ENCODE measurements at places on chromosomes 12 and 14.

- no peak for DNase-seq
Observed at GRCh38 chr14:33679461-33680225, 271.2 kb downstream of the EGLN3 start.

DNA sequence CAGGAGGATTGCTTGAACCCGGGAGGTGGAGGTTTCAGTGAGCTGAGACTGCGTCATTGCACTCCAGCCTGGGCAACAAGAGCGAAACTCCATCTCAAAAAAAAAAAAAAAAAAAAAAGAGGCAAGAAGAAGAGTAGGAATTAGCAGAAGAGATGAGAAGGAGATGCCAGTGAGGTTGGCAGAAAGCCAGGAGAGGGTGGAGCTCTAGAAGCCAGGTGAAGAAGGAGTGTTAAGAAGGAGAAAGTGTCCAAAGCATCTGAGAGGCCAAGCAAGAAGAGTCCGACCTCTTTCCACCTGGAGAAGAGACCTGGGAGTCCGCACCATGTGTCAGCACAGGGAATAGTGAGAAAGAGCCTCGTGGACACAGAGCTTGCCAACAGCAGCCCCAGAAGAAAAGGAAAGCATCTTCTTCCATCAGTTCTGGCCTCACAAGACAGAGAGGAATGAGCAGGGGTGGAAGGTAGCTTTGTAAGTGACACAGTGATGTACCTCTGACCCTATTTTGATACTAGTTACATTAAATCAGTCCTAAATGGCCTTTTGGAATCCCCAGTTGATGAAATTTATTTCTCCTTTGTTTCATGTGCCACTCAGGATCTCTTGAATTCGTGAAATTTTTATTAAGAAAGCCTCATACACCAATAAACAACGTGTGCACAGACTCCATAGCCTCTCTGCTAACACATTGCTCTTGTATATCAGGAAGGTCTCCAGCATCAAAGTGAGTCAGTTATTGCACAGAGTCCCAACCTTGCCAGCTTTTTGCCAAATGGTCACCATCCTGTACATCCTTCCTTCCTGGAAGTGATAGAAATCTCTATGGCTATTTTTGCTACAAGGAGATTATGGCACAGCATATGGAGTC, 70.6 kb downstream of the SAMD4A start:
- no peak for DNase-seq

DNA sequence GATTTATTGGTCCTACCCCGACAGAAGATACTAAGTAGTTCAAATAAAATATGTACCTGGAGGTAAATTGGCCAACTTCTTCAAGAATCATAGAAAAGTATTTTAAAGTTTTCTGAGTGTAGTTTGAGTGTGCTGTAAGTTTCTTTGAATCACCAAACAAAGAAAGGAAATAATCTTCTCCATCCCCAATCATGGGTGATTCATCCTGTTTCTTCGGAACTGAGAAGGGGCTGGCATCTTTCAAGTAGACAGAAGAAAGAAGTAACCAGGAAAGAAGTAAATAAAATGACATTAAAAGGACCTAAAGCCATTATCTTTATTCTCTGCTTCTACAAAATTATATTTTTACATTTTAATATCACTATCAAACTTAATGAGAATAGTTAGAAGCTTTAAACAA, 6.8 kb downstream of the LMNTD1 start:
- no peak for DNase-seq

- no peak for DNase-seq
Observed at GRCh38 chr12:95997911-95998510, 1.9 kb upstream of the HAL start.

GRCh38 chr14:79466938-79467527, 744.3 kb downstream of the DIO2 start:
- no peak for DNase-seq

DNA sequence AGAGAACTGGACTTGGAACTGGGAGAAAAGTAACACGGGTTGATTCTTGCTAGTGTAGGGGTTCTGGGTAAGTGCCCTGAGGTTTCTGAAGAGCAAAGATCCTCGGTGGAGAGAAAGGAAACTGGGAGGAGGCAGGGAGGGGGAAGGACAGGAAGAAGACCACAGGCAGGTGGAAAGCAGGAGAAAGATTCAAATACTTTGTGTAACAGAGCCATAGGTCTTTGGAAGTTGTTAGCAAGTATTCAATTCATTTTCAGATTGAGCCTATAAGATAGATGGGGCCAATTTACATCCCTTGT, 1.3 kb downstream of the PNP start:
- DNase-seq: no peak

- DNase-seq: no peak
Observed at GRCh38 chr12:124881123-124881522, 17.5 kb upstream of the SCARB1 start.

- DNase-seq: no peak
Observed at GRCh38 chr12:91616416-91616815, 433.8 kb upstream of the DCN start.

DNA sequence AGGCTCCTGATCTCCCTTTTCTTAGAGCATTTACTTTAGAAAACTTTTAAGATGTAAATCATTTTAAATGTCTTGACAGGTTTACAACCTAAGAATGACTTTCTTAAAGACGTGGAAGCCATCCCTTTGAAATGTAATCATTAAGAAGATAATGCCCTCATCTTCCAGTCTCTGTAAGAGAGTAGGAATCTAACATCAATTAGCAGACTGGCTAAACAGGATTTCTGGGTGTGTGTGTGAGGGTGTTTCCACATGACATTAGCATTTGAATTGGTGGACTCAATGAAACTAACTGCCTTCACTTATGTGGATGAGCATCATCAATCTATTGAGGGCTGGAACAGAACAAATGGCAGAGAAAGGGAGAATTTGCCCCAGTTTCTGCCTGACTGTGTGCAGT, 329.5 kb downstream of the RPL10L start:
- DNase-seq: no peak

- no peak for DNase-seq
Observed at GRCh38 chr12:122276242-122276641, 9.9 kb upstream of the VPS33A start.

DNA sequence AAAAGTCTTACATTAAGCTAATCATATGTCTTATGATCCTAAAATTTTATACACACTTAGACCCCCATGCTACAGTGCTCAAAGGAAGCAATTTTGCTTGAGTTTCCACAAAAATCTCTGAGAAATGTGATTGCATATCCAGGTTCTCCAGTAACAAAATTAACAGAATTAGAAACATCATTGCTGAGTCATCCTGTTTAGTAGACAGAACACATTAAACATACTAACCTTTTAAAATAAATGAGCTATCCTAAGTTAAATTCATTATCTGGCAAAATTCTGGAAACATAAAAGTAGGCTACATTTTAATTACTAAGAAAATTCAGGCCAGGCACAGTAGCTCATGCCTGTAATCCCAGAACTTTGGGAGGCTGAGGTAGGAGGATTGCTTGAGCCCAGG, 94.7 kb downstream of the DENND5B start:
- no peak for DNase-seq

DNA sequence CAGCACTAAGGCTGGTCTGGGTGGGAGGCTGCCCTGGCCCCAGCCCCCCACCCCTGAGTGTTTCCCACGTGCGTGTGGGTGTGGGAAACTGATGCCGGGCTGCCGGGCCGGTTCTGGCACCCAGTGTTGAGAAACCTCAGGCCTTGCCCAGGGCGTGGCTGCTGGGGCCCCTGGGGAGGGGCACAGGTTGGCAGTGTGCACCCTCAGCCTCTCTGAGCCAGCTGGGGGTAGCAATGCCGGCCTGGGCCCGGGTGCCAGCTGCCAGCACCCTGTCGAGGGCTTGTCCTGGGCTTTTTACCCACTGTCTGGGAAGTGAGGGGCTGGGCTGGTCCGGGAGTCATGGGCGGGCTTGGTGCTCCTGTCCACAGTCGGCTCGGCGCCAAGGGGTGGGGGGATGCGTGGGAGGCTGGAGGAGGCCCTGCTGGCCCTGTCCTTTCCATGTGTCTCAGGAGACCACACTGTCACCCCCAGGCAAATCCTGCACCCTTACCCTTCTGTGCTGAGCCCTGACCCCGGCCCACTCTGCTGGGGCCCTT, 15.7 kb downstream of the ASPG start:
- DNase-seq: no peak

DNA sequence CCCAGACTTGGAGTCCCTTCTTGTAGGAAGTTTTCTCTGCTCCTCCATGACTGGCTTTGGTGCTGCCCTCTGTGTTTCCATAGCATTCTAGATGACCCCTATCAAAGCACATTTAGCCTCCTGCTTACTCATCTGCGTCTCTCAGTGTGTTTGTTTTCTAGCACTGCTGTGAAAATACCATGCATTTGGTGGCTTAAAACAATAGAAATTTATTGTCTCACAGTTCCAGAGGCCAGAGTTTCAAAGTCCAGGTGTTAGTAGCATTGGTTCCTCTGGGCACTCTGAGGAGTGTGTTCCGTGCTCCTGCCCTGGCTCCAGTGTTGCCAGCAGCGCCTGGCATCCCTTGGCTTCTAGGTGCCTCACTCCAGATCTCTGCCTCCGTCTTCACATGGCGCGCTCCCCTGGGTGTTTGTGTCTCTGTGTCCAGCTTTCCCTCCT, 86.1 kb downstream of the CACNA1C start:
- DNase-seq: no peak

- DNase-seq: no peak
Observed at GRCh38 chr12:26606911-26607310, 226.1 kb downstream of the ITPR2 start.

DNA sequence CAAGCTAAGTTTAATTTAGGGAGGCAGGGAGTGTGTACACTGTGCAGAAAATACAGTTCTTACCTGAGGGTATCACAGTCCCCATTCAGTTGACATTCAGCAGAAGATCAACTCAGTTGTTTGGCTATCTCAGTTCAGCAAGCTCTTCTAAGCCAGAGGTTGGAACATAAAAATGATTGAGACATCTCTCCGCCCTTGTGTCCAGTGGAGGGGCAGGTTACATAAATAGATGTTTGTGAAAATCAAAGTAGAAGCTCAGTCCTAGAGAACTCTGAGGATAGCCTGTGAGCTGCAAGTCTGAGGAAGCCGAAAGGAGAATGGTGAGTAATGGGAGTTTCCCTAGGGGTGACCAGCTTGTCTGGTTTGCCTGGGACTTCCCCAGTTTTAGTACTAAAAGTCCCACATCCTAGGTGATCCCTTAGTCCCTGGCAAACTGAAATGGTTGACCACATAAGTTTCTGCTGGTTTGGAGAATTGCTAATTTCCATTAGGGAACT, 251.4 kb upstream of the ATP2B1 start:
- DNase-seq: no peak

GRCh38 chr12:119415714-119416113, 81.2 kb downstream of the CCDC60 start:
- DNase-seq: no peak

DNA sequence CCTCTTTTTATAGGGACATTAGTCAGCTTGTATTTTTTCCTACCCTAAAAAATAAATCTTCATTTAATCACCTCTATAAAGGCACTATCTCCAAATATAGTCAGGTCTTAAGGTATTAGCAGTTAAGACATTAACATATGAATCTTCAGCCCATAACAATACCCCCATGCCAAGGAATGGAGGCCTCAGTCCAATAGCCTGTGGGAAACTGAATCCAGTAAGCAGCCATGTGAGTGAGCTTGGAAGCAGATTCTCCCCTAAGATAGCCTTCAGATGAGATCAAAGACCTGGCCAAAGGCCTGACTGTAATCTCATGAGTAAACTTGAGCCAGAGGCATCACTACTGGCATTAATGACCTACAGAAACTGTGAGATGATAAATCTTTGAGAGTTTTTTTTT, 232.1 kb upstream of the SYT10 start:
- no peak for DNase-seq

GRCh38 chr12:107541001-107541705, 144.4 kb upstream of the PWP1 start:
- DNase-seq: no peak

DNA sequence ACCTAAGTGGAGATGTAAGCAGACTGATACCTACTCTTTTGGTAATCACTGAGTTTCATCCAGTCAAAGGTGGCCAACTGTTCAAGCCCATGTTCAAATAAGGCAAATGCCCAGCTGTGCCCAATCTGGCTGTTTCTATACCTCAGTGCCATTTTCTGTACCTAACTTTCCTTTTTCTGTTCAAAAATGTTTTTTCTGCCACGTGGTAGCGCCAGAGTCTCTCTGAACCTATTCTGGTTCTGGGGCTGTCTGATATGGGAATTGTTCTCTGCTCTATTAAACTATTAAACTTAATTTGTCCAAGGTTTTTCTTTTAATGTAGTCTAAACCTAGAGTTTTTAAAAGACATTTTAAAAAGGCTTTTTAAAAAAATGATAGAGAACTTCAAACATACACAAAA, 391.2 kb downstream of the NOVA1 start:
- DNase-seq: no peak

- DNase-seq: no peak
Observed at GRCh38 chr14:50018201-50018932, 98.0 kb downstream of the VCPKMT start.

DNA sequence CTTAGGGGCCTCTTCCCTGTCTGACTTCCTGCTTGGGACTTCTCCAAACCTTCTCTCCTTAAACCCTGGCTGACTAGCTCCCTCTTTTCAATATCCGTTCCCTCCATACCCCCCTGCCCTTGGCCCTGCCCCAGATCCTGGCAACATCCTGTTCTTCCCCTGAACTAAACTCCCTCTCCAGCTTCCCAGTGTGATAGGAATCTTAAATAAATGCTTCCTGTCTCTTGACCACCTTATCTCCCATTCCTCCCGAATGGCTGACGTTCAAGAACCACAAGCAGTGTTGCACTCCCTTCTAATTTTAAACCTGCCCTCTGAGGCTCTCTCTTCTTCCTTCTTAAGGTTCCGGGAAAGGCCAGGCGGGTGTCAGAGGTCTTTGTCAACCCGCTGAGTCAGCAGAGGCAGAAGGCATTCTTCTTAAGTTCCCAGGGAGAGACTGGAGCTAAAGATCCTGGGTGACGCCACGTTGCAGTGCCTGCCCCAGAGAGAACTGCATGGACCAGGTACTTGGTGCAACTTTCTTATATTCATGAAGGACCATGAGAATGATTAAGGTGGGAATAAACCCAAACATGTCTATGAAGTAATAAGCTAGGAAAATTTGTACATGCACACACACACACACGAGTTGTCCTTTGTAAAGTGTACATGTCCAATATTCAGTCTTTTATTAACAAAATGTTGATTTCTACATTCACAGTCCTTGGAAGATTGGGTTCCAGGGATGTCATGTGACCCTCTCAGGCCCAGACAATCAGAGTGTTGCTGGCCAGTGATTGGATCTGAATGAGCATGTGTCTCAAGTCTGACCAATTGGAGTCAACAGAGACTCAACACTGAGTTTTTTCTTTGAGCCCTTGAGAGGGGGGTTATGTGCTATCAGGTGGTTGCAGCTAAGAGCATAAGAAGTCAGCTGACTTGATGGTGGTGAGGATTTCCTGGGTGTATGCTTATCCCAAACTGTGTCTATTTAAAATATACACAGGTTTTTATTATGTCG, 420.2 kb upstream of the TBX3 start:
- no peak for DNase-seq

DNA sequence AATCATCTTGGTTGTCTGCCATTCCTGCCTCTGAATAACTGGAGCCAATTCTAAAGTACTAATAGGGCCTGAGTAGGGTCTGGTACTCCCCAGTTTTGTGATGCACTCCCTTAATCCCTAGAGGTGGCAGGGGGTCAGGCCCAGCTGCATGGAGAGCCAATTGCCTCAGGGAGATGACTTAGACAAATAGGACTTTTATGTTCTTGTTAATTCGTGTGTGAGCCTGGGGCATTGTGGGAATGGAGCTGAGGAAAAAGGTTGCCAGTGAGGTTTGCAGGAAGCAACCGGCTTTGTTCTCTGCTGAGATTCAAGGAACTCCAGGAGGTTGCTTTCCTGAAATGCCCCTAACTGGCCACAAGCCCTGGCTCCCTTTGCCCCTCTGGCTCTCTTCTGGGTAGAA, 6.8 kb upstream of the DCD start:
- no peak for DNase-seq
